Iris pigment epithelial cell (primary cell): ENCODE measurements at places on chromosomes 3 and 15.

- no peak for DNase-seq
Measured at GRCh38 chr3:120526011-120526870, 69.9 kb upstream of the NDUFB4 start.

DNA sequence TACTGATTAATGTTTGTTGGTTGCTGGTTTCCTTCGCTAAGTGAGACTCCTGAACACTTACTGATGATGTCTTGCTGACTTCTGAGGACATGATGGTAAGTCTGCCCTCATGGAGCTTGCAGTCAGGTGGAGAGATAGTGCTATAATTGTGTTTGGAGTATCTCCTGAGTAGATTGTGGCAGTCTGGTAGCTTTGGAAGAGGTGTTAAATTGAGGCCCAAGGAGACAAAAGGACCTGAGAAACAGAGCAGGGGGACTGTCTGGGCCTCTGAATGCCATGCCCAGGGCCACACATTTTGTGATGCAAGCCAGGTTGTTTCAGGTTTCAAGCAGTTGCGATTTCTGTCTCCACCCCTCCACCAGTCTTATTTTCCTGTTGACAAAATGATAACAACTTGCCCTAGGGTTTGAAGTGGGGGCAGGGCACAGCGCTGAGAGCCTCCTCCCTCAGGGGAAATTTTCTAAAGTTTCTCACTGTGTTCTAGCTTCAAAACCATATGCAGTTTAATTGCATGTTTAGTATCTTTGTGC lies 16.7 kb downstream of the SMAD3 start:
- DNase-seq: no peak

GRCh38 chr3:71074423-71074822 lies 509.1 kb downstream of the FOXP1 start:
- DNase-seq: no peak

DNA sequence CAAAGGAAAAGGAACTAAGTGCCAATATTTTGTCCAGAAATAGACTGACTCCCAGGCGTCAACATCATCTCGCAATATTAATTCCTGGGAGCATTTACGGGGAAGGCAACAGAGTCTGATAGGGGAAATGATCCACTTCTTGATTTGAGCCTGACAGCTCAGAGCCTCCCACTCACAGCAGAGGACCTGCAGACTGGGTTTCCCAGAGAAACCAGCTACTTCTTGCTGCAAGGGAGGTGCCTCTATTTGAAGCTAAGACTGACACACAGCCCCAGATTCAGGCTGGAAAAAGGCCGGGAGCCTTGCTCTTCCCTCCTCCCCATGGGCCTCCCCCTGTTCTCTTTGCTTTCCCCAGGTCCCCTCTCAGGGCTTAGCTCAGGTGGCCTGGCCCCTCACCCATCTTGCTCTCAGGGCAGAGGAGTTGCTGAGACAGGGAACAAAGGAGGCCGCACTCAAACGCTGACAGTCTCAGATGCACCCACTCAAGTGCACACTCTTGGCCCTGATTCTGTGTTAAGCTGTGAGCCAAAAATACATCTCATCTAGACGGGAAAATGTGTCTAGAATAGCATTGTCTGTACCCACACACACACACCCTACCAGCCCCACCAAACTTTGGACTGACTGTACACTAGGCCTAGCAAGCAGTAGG lies 49.8 kb upstream of the DCLK3 start:
- no peak for DNase-seq

GRCh38 chr15:94348084-94348483 lies 116.7 kb downstream of the MCTP2 start:
- DNase-seq: no peak
